ENCODE measurements at places on chromosomes 11 and 22.

DNA sequence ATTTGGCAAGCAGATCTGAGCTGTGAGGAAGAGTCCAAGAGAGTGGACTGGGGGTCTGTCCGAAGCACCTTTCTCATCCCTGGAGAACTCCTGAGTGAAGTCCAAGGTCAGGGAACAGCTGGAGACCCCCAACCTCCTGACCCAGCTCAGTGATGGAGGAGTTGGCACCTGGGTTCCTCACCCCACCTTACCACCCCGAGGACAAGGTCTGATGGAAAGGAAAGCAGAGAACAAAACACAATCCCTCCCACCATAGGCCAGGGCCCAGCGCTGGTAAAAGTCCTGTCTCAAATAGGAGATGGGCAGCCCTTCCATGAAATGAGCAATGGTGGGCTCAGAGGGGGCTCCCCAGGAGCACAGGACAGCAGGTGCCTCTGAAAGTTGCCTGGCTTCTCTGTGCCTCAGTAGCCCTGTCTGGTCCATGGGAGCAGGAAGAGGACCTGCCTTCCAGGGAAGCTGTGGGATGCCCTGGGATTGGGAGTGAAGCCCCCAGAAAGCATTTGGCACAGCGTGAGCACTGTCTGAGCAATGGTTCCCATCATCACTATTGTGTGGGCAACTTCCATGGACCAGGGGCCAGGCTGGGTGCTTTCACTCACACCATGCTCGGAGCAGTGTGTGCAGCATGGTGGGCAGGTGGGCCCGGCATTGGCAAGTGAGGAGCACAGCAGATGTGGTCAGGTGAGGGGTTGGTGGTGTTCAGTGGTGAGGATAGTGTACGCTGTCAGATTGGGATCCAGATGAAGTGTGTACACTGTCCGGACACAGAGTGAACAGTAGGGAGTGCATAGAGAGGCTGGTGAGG is 7.5 kb downstream of the TRIM29 start:
- DNase-seq: peak; percentile 2

DNA sequence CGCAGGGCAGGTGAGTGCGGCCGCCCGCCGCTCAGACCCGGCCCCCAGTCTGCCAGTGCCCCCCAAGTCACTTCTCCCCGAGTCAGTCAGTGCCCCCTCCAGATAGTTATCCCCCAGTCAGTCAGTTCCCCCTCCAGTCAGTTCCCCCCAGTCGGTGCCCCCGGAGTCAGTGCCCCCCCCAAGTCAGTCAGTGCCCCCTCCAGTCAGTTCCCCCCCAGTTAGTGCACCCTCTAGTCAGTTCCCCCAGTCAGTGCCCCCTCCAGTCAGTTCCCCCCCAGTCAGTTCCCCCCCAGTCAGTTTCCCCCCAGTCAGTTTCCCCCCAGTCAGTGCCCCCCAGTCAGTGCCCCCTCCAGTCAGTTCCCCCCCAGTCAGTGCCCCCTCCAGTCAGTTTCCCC is 411 bp downstream of the PPP6R2 start:
- no peak for DNase-seq

DNA sequence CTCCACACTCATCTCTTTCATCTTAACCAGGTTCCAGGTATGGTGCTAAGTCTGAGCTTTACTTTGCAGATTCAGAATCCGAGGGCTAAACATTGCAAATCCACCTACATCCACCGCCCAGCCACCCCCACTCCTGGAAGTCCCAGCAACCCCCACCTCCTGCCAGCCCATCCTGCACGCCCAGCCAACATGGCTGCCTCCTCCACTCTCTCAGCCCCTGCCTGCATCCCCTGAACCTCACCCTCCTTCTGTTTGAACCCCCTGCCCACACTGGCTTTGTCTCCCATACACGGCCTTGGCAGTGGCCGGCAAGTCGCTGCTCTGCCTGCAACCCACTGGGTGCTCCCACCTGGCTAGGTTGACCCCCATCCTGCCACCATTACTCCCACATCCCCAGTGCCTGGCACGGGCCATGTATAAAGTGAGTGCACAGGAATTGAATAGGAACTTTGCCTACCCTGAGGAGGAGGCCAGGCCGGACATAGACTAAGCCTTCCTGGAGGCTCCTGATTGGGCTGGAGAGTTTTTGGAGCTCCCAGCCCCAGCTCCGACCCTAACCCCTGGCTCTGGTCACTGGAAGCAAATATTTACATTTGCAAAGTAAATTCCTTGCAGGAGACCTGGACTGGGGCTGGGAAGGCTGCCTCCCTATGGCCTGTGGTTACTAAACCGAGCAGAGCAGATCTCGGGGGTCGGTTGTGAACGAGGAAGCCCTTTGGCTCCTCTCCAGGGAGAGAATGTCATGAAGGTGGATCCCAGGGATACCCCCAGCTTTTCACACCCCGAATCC is 14.4 kb downstream of the EMID1 start:
- DNase-seq: peak; percentile 5

DNA sequence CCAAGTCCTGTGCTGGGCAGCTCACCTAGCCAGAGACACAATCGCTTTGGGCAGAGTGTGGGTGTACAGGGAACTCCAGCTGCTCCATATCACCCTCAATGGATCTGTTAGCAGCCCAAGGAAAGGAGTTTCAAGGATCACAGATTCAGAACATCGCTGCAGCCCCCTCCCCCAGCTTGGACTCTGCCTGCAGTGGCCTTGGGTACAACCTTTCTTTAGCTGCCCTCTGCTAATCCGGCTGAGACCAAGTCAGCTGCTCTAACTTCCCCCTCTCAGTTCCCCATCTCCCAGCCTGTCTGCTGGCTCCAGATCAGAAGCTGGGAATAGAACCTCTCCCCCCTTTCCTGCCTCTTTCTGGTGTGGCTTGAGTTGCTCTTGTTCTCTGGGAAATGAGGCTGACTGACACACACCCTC is 1.3 kb downstream of the TMEM86A start:
- no peak for DNase-seq

DNA sequence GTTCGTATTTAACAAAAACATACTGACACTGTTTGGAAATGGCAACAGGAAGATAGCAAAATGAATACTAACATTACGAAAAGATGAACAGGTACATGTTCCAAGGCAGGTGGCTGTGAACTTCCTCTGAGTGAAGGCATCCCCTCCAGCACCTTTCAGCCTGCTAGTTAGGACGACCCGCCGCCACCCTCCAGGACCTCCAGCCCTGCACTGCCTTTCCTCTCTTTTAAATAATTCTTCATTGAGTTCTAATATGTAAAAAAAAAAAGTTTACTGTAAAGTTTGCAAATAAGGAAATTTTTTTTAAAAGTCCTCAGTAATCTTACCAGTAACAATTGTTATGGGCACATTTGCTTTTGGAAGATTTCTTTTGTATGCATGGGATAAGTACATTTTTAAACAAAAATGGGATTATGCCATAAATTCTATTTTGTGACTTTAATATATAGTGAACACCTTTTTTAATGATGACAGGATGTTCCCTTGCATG is 6.0 kb downstream of the NEAT1 start:
- no peak for DNase-seq

GRCh38 chr11:128400382-128401203 is 186.8 kb downstream of the ETS1 start:
- no peak for DNase-seq

DNA sequence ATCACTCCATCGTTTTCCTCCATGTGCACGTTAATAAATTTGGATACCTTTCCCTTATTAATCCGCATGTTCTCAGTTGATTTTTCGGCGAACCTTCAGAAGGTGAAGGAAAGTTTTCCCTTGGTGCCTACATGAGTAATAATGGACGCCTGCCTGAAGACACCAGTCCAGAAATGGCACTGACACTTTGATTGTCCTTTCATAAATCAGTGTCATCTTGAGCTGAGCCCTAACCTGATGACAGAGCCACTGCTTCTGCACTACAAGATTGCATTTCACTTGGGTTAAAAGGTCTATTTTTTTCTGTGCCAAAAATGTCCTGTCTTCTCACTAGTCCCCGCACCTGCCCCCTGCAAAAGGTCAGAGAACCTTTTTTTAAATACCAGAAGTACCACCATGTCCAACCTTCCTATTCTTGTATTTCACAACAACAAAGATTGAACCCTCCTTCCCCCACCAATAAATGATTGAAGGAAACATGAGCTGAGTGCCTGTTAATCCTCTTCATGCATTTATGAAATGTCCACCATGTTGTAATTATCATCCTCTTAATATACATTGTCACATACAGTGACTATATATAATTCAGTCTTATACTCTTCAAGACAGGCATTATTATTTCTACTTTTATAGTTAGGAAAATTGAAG is 219.9 kb upstream of the UBASH3B start:
- no peak for DNase-seq

GRCh38 chr11:108857382-108857781 is 192.5 kb downstream of the DDX10 start:
- no peak for DNase-seq

DNA sequence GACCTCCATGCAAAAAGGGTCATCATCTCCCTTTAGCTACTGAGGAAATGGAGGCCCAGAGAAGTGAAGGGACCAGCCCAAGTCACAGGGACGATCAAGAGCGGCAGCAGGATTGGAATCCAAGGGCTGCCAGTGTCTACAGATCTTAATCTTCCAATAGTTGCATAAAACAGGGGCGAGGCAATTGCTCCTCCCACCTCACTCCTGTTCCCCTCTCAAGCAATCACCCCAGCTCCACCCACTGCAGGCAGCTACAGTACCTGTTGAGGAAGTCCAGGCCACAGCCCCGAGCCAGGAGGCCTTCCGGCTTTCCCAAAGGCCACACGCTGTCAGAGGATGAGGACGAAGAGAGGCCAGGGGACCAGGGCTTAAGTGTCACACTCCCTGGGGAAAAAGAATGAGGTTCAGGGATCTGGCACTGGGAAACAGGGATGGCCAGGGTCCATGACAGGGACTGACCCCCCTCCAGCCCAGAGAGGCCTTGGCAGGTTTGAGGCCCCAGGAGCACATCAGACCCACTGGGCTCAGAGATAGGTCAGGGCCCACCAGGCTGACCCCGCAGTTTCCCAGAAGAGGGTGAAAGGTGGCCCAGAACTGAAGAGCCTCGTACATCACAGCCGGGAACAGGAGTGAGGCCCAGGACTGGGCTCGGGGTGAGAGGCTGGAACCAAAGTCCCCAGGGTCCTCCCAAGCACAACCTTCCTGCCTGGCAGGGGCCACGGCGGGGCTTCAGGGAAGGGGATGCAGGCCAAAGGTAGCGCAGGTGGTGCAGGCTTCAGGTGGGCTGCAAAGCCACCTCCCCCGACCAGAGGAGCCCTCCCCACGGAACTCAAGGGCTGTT is 16.4 kb upstream of the MFNG start:
- DNase-seq: no peak

- no peak for DNase-seq
Measured at GRCh38 chr11:29914203-29914930, 102.5 kb downstream of the KCNA4 start.

GRCh38 chr22:39283322-39284141 is 35.9 kb downstream of the RPL3 start:
- no peak for DNase-seq

- no peak for DNase-seq
Measured at GRCh38 chr11:72141066-72141465, 5.5 kb downstream of the FOLR3 start.

GRCh38 chr11:1488575-1489180 is 2.1 kb upstream of the MOB2 start:
- no peak for DNase-seq

DNA sequence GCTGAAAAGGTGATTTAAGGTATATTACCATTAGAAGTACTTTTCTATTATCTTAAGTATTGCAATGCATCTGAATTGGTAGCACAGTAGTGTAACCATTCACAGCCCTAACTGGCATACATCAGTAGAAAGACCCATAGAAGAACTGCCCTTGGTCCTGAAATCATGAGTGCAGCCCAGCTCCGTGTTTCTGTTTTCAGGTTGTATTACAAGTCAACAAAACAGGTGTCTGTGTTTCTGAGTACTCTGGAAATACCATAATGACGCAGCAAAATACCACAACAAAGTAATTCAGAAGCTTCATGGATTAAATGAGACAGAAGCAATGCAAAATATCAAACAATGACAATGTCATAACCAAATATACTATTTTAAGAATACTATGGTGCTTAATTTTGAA is 226.3 kb downstream of the OPCML start:
- DNase-seq: no peak

- DNase-seq: no peak
Measured at GRCh38 chr11:63239254-63239653, 4.1 kb downstream of the SLC22A25 start.

DNA sequence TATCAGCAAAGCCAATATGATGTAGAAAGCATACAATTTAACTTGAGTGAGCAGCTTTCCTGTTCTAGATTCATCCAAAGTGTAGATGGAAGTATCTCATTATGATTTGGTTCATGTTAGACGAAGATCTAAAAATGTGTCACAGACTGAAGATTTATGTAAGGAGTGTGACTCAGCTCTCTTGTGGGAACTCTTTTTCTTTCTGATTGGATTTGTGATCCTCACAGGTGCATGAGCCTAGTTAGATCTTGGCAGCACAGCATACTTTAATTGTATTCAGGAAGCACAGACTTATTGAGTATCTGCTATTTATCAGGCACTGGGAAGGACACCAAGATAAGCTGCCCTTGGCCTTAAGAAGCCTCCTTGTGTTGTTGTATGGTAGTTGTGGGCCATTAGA is 147.1 kb downstream of the C11orf91 start:
- DNase-seq: no peak

DNA sequence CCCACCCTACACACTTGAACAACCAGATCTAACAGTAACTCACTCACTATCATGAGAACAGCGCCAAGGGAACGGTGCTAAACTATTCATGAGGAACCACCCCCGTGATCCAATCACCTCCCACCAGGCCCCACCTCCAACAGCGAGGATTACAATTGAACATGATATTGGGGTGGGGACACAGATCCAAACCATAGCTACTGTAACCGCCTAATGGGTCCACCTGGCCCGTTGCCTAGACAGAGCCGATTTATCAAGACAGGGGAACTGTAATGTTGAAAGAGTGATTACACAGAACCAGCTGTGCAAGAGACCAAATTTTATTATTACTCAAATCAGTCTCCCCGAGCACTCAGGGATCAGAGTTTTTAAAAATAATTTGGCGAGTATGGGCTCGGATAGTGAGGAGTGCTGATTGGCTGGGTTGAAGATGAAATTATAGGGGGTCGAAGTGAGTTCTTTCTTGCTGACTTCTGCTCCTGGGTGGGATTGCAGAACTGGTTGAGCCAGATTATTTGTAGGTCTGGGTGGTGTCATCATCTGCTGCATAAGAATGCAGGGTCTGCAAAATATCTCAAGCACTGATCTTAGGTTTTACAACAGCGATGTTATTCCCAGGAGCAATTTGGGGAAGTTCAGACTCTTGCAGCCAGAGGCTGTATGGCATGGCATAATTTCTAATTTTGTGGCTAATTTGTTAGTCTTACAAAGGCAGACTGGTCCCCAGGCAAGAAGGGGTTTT is 17.9 kb upstream of the ZC3H12C start:
- DNase-seq: no peak

All from glutamatergic neuron (in vitro differentiated cells).